ENCODE measurements at places on chromosomes 3 and 15.

DNA sequence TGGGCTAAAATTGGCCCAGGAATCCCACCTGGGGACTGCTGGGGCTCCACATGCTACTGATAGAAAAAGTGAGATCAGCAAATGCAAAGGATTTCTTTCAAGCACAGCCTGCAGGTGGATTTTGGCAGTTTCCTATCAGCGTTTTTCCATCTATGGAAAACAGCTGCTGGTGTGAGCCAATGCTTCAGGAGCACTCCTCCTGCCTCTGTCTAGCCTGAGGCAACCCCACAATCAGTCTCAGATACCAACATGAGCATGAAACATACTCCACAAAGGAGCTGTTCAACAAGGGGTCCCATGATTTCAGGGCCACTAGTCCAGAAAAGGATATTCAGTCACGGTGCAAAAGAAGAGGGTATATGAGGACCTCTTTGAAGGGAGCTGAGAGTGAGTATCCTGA, 311.5 kb upstream of the THBS1 start:
- no peak for DNase-seq

- DNase-seq = no peak
Observed at GRCh38 chr3:169880576-169881250, 11.0 kb upstream of the LRRC31 start.

GRCh38 chr3:18085429-18085828, 339.7 kb downstream of the SATB1 start:
- no peak for DNase-seq

DNA sequence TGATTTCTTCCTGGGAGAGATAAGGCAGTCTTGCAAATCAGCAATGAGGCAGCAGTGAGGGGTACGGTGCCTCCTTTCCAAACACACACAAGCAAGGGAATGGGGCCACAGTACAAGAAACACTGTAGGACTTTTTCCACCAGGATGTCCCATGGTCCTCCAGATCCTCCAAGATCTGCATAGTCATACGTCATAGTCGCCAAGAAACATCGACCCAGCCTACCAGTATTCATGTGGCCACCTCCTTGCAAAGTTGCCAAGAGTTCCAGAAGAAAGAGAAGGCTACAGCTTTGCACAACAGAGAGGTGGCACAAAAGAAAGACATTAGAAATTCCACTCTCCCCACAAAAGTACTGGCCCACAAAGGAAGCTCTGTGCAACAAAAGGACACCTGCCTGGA, 257.9 kb downstream of the CTNNB1 start:
- no peak for DNase-seq

DNA sequence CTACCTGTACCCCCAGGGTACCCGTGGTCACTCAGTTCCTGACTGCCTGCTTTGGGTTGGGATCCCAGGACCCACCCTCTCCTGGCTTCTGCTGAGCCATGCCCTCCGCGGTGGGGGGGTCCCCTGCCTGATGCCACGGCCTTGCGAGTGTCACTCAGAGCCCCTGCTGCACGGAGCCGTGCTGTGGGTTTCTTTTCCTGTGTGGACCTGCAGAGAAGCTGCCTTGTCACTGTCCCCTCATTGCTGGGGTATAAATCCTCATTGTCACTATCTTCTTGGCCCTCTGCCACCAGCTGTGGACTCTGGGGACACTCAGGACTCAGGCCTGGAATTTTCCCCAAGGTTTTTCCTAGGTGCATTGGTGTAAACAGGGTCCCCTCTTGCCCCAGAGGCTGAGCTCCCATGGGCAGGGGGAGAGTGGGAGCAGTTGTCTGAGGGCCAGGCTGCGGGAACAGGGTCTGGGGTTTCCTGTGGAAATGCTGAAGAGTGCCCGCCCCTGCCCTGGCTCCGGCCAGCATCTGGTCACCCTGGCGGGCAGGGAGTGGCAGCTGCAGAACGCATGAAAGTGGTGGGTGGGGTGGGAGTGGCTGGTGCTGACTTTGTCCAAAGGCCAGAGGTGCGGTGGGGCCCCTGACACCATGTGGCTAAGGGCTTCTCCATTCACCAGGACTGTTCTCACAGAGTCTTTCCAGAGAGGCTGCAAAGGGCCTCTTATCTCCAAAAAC, 191.7 kb downstream of the GOLGA6L6 start:
- DNase-seq = peak; percentile 51

- DNase-seq = no peak
Observed at GRCh38 chr3:142904639-142905436, 16.0 kb upstream of the PCOLCE2 start.
